ENCODE measurements at places on chromosomes 13 and 19. TPM values are rescaled to one million over a fixed set of nuclear protein-coding genes. Genes with fewer than 3 reads are reported as not detected.

Gene PRX
- 1.9 TPM for total RNA-seq

Gene PRR22
- 0.09 TPM for total RNA-seq

Gene SLC6A16
- total RNA-seq: 0.09 TPM

Gene B3GNT8
- total RNA-seq: 5.2 TPM

Measured in bronchial smooth muscle cell (primary cell).